Mesangial cell (primary cell): ENCODE measurements at places on chromosomes 1 and 21. TPM values are rescaled to one million over a fixed set of nuclear protein-coding genes. Genes with fewer than 3 reads are reported as not detected.

ESPN gene
- total RNA-seq, result 0.25 and 0.33 TPM in 2 replicates

CHIA gene
- not detected in 2 replicates for total RNA-seq

MAN1C1 gene
- total RNA-seq, result 0.49 and 1.6 TPM in 2 replicates

CDC20 gene
- 12.9 and 358 TPM in 2 replicates for total RNA-seq

LCE1C gene
- not detected in 2 replicates for total RNA-seq

TMEM50A gene
- 72.6 and 75.4 TPM in 2 replicates for total RNA-seq
